ENCODE measurements at places on chromosomes 7 and 10.

GRCh38 chr10:122659651-122660050 is 40.0 kb downstream of the C10orf120 start:
- no peak for DNase-seq

DNA sequence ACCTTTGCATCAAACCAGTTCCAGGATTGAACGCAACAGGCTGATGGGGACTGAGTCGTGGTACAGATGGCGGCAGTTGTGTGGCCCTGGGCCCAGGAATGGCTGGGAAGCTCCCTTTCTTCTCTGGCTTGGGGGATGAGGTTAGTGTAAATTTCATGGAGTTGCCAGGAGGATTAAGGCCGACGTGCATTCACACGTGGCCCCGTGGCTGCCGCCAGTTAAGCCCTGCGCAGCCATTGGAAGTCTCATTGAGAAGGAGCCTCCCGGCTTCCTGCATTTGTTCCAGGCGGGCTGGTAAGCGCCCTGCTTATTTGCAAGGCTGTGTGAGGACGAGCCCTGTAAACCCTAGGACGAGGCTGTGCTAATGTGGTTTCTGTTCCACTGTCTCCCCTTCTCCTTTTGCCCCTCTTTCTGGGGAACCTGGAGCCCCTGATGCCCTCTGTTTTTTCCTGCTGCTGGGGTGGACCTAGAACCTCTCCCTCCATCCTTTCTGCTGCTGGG is 174.7 kb upstream of the TNRC18 start:
- no peak for DNase-seq

DNA sequence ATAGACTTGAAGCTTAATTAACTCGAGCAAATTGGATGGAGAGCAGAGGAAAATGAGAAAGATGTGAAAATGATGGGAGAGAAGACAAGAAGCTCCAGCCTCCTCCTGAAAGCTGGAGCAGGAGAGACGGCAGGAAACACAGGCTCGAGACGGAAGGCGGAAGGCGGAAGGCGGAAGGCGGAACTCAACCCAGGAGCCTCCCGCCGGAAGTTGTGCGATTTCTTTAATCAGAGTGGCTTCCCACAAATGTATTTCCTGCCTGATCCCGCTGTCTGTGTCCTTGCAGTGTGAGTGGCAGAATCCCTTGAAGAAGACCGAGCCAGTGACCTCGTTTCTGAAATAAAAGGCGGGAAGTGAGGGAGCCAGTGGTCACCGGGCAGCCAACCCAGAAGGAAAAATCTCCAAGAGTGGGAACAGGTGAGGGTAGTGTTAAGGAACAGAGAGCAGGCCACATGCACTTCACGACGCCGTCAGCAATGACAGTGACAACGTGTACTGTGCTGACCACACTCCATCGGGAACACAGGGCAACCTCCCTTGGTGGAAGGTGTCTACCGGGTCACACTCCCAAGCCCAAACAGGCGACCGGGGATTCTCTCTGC is 117.0 kb upstream of the RNF32 start:
- DNase-seq, result no peak

- no peak for DNase-seq
Observed at GRCh38 chr7:30001998-30002397, 12.4 kb upstream of the SCRN1 start.

GRCh38 chr10:8305876-8306652 is 251.6 kb downstream of the GATA3 start:
- DNase-seq, result no peak

- no peak for DNase-seq
Observed at GRCh38 chr10:120131183-120131582, 238.7 kb downstream of the SEC23IP start.

DNA sequence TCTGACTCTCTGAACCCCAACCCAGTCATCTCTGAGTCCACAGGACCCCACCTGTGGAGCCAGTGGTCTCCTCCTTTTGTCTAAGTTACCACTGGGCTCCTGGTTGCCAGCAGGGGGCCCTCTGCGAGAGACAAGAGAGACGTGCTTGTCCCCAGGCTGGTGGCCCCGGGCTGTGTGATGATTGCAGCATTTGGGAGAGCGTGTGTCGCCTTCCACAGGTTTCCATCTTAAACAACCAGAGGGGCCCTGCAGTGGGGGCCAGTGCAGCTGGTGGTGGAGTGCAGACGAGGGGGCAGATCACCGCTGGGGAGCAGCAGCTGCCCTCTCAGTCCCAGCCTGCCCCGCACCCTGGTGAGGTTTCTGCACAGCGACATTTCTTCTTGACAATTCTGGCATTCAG is 122.4 kb upstream of the PPP2R2D start:
- no peak for DNase-seq

- no peak for DNase-seq
Observed at GRCh38 chr7:23969443-23969842, 259.4 kb downstream of the STK31 start.

- no peak for DNase-seq
Observed at GRCh38 chr10:49347827-49348226, 48.1 kb downstream of the DRGX start.

- DNase-seq, result no peak
Observed at GRCh38 chr10:130547368-130547767, 411.2 kb downstream of the GLRX3 start.

DNA sequence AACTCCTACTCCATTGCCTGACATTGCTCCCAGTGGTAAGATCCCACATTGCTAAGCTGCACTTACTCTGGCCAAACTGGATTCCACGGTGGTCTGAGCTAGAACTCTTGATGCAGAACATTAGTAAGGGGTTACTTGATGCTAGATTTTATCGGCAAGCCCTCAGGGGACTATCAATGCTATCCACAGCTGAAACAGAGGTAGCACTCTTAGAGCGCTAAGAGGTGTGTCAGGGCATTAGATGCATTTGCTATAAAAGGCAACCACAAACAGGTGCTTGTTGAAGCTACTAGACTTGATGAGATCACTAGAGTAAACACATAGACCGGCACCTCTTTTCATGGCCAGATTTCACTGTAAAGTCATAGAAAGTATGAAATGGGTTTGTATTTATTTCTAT is 116.3 kb downstream of the MDFIC start:
- DNase-seq, result no peak

DNA sequence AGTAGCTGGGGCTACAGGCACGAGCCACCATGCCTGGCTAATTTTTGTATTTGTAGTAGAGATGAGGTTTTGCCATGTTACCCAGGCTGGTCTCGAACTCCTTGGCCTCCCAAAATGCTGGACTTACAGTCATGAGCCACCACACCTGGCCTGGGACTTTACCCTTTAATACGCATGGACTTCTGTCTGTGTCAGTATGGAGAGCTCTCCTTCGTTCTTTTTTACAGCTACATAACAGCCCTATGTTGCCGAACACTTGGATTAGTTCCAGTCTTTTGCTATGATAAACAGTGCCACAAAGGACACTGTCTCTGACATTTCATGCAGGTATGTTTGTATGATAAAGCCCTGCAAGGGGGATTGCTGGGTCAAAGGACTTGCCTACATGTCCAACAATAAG is 10.9 kb upstream of the OAT start:
- no peak for DNase-seq

DNA sequence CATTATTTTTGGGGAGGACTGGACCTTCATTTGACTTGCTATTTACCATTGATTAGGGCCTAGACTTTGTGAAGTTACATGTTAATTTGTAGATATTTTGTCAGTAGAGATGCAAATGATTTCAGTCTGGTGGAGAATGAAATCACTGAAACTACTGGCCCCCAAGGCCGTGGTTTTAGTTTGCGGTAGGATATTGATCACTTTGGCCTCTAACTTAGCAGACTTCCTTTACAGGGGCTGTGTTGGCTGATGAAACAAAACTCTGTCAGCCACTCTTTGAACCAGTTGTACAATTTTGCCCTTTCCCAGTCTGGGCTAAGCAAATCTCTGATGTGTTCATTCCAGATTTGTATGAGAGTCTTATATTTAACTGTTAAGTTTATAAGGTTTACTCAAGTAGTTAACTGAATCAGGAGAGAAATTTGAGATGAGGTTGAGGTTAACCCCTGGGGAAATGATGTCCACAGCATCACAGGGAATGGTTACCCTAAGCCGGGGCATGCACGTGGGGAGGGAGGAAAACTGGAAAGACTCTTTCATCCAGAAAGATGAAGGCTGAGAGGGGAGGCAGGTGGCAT is 105.7 kb upstream of the INSIG1 start:
- no peak for DNase-seq

DNA sequence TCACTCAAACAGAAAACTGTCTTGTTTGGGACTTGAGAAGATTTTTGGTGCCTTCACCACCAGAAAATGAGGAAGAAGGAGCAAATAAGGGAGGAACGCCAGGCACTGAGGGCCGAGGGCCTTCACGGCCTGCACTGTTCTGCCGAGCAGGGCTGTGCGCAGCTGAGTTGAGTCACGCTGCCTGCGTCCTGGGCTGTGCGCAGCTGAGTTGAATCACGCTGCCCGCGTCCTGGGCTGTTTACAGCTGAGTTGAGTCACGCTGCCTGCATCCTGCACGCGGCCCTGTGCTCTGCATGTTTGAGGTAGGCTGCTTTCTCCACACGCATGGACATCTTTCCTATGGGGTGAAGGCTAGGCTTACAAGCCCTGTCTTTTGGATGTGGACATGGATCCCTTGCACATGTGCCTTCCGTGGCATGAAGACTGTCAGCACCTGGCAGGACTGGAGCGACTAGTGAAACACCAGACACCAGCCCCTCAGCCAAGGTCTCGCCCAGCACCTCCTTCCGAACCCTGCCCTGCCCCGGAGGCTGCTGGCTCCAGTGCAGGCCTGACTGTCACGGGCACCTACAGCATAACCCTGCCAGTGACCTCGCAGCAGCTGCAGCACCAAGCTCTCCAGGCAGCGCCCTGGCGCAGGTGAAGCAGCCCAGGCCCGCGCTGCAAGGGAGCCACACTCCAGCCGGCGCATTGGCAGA is 96.7 kb downstream of the HTR5A start:
- DNase-seq, result no peak

- no peak for DNase-seq
Observed at GRCh38 chr10:114083040-114083439, 39.4 kb downstream of the ADRB1 start.

- no peak for DNase-seq
Observed at GRCh38 chr7:99139036-99139435, 4.9 kb downstream of the SMURF1 start.

DNA sequence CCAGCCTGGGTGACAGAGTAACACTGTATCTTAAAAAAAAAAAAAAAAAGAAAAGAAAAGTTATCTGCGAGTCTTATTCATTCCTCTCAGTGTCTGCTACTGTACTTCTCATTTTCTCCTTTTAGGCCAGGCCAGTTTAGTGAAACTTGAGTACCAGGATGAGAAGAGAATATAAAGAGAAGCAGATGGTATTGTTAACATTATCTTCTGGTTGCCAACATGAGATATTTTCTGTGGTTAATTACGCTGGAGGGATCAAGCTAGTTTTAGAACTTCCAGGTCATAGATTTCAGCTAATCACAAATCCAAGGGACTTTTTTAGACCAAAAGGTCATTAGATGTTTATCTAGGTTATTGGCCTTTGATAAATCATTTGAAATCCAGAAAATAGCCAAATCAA is 252.6 kb upstream of the SMIM30 start:
- DNase-seq, result no peak

GRCh38 chr10:79386637-79387465 is 39.6 kb downstream of the PPIF start:
- no peak for DNase-seq

DNA sequence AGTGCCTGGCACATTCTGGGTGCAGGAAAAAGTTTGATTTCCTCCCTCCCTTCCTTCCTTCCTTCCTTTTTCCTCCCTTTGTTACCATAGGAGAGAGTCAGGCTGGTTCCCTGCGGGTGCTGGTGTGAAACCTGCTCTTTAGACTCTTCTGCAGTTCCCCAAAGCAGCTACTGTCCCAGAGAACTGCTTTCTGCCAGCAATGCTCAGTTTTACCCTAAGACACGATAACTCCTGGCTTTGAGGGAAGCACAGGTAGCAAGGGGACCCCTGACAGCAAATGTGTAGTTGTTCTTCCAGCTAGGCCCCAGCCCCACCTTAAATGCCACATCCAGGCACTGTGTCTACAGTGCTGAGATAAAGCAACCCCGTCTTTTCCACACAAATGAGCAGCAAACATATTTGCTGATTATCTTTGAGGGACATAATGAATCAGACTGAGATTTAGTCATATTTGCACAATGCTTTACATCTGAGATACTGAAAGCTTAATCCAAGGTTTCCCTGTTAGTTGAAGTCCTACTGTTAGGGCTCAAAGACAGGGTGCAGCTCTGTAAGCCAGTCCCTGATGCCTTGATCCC is 55.5 kb downstream of the MET start:
- no peak for DNase-seq

DNA sequence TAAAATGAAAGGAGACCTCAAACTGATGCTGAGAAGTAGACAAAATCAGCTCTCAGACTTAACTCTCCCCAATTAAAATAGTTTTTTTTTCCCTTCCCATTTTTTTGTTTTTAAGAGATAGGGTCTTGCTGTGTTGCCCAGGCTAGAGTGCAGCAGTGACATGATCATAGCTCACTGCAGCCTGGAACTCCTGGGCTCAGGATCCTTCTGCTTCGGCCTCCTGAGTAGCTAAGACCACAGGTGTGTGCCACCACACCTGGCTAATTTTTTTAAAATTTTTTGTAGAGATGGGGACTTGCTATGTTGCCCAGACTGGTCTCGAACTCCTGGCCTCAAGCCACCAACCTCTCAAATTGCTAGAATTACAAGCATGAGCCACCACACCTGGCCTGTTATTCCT is 61.1 kb downstream of the NHLRC2 start:
- DNase-seq, result no peak

DNA sequence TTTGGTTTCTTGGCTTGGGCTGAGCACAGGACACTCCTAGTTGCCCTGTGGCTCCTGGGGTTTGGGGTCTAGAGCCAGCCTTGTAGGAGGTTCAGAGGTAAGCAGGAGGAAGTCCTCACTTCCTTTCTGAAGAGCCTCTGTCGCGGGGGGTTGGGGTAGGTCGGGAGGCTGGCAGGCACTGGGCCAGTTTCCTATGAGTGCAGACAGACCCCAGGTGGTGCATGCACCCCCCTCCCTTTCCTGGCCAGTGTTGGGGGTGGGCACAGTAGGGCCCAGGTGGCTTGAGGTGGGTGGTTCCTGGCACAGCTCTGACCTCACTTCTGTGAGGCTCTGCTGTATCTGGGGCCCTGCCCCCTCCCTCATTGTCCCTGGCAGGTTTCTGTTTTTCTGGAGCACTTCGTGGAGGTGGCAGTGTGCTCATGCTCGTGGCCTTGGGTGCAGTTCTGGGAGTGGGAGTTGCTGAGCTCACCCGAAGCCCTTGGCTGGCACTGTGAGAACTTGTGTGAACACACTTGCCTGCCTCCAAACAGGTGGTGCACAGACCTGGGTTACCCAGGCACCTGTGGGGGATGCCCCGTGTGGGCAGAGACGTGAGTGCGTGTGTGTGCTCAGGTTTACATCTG is 1.8 kb downstream of the PALD1 start:
- no peak for DNase-seq

GRCh38 chr7:69633122-69633831 is 35.0 kb downstream of the AUTS2 start:
- no peak for DNase-seq

Measured in stimulated activated CD4-positive, alpha-beta T cell treated with anti-CD3 and anti-CD28 coated beads, Interleukin-2, amount 100 ng/mL, for 48 hours (primary cell).